T-helper 22 cell (primary cell): ENCODE measurements at places on chromosomes 11 and 22.

DNA sequence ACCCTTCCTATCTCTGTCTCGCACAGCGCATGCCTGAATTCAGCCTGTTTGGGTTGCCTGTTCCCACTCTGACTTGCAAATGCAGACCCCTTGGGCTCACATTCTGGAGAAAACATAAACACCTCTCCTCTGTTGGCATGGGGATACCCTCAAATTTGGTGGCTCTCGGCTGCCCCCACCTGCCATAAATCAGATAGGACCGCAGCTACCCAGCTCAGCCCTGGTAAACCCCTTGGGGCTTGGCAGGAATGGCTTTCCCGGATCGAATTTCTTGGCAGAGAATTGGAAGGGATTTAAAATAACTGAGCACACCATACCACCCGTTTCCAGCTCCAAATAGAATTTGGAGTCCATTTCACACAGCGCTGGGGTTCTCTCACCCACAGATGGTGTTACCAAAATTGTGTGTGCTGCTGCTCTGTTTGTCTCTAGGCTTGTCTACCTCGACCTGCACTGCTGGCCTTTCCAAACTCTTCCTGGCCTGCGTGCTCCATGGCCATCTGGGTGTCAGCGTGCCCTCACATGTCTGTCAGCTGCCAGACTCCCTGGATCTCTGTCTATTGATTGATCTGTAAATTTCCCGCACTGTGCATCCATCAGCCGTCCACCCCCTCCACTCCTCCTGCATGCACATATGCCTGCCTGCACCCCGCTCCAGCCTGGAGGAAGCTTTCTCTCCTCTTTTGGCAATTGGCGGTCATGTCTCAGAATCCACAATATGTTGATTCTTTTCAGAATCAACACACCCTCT lies 134.0 kb downstream of the NTM start:
- DNase-seq: no peak

- DNase-seq: no peak
Observed at GRCh38 chr22:28514321-28514821, 165.3 kb downstream of the TTC28 start.

GRCh38 chr11:64854534-64855502 lies 10.4 kb upstream of the CDC42BPG start:
- peak; percentile 46 for DNase-seq

- no peak for DNase-seq
Observed at GRCh38 chr22:48873191-48873520, 954.5 kb downstream of the BRD1 start.

GRCh38 chr11:35232891-35233330 lies 93.9 kb downstream of the CD44 start:
- DNase-seq: no peak

DNA sequence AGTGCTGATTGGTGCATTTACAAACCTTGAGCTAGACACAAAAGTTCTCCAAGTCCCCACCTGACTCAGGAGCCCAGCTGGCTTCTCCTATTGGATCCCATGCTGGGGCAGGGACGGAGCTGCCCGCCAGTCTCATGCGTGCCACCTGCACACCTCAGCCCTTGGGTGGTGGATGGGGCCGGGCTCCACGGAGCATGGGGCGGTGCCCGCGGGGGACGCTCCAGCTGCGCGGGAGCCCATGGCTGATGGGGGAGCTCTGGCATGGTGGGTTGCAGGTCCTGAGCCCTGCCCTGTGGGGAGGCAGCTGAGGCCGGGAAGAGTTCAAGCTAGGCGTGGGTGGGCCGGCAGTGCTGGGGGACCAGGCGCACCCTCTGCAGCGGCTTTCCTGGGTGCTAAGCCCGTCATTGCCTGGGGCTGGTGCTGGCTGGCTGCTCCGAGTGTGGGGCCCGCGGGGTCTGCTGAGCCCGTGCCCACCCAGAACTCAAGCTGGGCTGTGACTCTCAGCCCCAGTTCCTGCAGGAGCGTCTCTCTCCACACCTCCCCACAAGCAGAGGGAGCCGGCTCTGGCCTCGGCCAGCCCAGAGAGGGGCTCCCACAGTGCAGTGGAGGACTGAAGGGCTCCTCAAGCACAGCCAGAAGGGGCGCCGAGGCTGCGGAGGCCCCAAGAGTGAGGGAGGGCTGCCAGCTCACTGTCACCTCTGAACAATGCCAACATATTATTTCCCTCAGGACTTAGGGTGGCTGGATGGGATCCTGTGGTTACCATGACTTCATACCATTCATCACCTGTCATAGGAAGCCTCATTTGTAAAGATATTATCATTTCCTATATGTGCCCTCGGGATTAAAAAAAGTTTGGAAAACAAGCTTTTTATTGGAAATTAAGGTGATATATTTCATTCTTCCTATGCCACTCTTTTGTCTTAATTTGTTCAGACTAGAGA lies 688.7 kb downstream of the ETS1 start:
- no peak for DNase-seq

DNA sequence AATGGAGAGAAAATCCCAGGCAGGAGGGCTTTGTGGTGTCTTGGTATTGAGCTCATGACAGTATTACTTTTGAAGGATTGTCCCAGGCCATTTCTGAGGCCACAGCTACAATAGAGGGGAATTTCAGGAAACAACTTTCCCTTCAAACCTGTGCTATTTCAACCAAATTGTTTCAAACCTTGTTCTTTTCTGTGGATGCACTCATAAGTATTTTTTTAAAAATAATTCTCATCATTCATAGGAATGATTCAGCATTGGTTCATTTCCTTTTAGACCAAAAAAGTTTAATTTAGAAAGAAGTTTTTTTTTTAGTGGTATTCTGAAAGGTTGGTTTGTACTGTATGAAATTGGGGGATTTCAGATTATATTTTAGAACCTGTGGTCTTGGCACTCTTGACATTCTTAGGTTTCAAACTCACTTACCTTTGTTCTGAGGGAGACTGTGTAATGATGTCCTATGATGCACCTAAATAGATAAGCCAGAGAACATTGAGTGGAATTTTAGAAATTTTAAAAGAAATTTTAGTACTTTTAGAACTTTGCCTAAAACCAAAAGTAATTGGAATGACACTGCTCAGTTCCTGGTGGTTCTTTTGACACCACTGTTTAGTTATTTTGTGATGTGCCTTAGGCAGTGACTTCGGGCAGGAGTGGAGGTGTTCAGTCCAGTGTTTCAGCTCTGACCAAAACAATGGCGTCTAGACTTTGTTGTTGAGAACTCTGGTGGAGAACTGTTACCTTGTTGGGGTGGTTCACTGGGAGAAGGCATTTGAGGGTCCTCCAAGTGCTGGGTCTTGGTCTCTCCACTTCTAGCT lies 12.2 kb downstream of the TEAD1 start:
- no peak for DNase-seq

DNA sequence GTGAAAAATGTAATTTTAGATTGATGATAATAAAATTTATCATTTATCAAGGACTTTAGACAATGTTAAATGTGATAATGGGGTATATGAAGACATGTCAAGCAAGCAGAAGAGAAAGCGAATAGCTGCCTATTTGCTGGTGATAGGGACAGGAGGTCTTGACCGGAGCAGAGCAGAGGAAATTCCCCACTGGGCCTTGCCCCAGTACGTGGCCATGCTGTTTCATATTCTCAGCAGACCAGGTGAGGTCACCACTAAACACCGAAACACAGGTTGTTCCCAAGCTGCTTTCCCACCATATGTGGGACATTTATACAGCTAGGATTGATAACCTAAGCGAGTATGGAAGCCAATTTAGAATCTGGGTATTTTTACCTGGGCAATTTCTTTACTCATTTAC lies 1629.6 kb downstream of the FAM181B start:
- no peak for DNase-seq

DNA sequence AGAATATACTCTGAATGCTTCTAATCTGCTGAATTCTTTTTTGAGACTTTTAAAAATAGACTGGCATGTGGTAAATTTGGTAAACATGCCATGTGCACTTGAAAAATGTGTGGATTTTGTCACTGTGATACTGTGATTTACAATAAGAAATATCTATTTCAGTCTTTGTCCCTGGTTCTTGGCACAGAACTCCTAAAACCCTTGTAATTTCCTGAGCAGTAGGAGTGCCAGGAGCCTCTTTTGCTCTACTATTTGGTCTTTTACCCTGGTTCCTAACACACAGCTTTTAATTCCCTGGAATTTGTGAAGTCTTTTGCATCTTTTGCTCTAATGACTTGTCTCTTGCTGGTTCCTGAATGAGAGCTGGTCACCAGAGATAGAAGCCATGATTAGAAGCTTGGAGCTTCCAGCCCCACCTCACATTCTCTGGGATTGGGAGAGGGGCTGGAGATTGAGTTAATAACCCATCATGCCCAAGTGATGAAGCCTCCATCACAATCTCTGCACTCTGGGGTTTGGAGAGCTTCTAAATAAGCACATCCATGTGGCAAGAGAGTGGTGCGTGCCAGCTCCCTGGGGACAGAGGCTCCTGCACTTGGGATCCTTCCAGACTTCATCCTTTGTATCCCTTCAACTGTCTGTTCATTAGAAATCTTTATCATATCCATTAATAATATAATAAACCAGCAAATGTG lies 27.2 kb upstream of the SYT13 start:
- DNase-seq: no peak

DNA sequence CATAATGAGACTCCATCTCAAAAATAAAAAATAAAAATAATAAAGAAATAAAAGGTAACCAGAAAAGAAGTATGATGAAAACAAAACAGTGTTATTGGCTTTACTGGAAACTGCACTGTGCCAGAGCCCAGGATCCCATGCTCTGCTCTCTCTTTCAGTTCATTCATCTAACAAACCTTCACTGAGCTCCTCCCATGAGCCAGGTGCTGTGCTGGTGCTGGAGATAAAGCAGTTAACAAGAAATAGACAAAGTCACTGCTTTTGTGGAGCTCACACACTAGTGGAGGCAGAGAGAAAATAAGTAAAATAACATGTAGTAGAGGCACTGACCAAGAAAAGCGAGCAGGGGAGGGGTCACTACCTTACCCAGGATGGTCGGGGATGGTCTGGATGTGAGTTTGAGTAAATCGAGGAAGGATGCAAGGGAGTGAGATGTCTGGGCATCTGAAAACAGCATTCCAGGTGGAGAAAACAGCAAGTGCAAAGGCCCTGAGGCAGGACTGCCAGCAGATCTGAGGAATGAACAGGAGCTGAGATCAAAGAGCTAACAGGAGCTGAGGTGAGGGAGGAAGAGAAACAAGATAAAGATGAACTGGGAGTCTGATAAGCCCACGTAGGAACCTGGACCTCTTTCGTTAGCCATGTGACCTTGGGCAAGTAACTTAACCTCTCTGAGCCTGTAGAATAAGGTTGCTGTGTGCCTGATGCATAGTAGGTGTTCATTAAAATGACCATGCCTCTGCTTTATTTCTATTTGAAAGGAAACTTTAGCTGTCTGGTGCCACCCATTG lies 31.3 kb upstream of the CD82 start:
- DNase-seq: no peak
